Thoracic aorta (tissue), 2 donors: ENCODE measurements at places on chromosomes 5 and 9.

GRCh38 chr9:121640491-121641223 lies 10.8 kb upstream of the DAB2IP start:
- no peaks in the 10 kb centered on the region for H3K27me3 ChIP-seq
- peaks cover 36% of the 10 kb centered on the region for H3K4me1 ChIP-seq
- H3K4me3 ChIP-seq, result no peak overlapping the region
- H3K27ac ChIP-seq, result no peak overlapping the region
- DNase-seq, result no peak

- DNase-seq, result no peak
- H3K4me3 ChIP-seq, result no peak overlapping the region
- H3K27ac ChIP-seq, result no peak overlapping the region
- H3K27me3 ChIP-seq, result no peaks in the 10 kb centered on the region
- no peaks in the 10 kb centered on the region for H3K36me3 ChIP-seq
Measured at GRCh38 chr5:160887780-160888179, 35.8 kb upstream of the ATP10B start.

- no peaks in the 10 kb centered on the region for H3K36me3 ChIP-seq
- no peak for DNase-seq
- no peaks in the 10 kb centered on the region for H3K4me1 ChIP-seq
- H3K27me3 ChIP-seq, result no peaks in the 10 kb centered on the region
- no peak overlapping the region for H3K4me3 ChIP-seq
Measured at GRCh38 chr9:86512929-86513328, 158.7 kb upstream of the TUT7 start.

DNA sequence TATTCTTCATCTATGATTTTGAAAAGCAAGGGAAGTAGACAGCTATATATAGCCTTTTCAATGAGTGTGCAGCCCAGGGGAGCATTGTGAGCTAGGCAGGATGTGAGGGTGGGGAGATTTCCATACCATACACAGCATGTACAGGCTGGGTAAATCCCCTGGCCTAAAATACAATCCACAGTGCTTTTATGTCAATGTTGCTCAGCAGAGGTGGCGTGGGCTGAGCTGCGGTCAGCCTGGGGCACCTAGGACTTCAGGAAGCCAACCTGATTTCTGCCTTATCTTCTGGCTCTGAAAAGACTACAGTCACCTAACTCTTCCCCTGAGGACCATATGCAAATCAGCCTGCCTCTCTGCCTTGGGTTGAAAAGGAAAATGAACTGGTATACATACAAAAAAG lies 6.3 kb upstream of the GARIN3 start:
- H3K27me3 ChIP-seq, result no peaks in the 10 kb centered on the region
- no peaks in the 10 kb centered on the region for H3K36me3 ChIP-seq
- H3K27ac ChIP-seq, result no peak overlapping the region
- no peak overlapping the region for H3K4me3 ChIP-seq

- H3K27ac ChIP-seq, result peak overlapping the region; percentile 41
- no peak for DNase-seq
- peaks cover 33% of the 10 kb centered on the region for H3K4me1 ChIP-seq
- no peaks in the 10 kb centered on the region for H3K27me3 ChIP-seq
- peak overlapping the region; percentile 74 for H3K4me3 ChIP-seq
Measured at GRCh38 chr5:59037941-59038797, 455.3 kb downstream of the RAB3C start.

- H3K27me3 ChIP-seq, result no peaks in the 10 kb centered on the region
- no peak overlapping the region for H3K27ac ChIP-seq
- peaks cover under 1% of the 10 kb centered on the region for H3K36me3 ChIP-seq
- H3K4me3 ChIP-seq, result no peak overlapping the region
- DNase-seq, result no peak
Measured at GRCh38 chr9:6417186-6417585, 4.2 kb downstream of the UHRF2 start.

DNA sequence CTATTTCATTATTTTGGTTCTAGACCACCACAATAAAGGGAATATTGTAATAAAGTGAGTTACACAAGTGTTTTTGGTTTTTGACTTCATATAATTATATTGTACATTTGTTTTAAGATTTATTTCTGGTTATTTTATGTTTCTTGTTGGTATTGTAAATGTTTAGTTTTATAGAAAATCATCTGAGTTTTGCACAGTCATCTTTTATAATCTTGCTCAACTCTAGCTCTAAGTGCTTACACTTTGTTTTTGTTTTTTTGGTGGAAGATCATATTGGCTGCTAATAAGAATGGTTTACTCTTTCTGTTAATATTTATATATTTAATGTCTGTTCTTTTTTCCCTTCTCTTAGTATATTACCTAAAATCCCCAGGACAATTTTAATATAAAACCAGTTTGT lies 135.0 kb downstream of the CNTLN start:
- H3K4me1 ChIP-seq, result no peaks in the 10 kb centered on the region
- H3K27me3 ChIP-seq, result no peaks in the 10 kb centered on the region
- H3K27ac ChIP-seq, result no peak overlapping the region
- H3K36me3 ChIP-seq, result no peaks in the 10 kb centered on the region
- DNase-seq, result no peak
- no peak overlapping the region for H3K4me3 ChIP-seq
